ENCODE measurements at places on chromosomes 2 and 18. TPM values are rescaled to one million over a fixed set of nuclear protein-coding genes. Genes with fewer than 3 reads are reported as not detected.

Gene CYP27C1
- total RNA-seq, result not detected

- DNase-seq, result no peak
Observed at GRCh38 chr2:46382331-46383112, 85.3 kb downstream of the EPAS1 start.

GRCh38 chr2:120526047-120526562 is 180.2 kb downstream of the INHBB start:
- no peak for DNase-seq

Gene CDK15
- 1.5 TPM for total RNA-seq

GRCh38 chr2:28048341-28048740 is 157.8 kb downstream of the BABAM2 start:
- no peak for DNase-seq

DNA sequence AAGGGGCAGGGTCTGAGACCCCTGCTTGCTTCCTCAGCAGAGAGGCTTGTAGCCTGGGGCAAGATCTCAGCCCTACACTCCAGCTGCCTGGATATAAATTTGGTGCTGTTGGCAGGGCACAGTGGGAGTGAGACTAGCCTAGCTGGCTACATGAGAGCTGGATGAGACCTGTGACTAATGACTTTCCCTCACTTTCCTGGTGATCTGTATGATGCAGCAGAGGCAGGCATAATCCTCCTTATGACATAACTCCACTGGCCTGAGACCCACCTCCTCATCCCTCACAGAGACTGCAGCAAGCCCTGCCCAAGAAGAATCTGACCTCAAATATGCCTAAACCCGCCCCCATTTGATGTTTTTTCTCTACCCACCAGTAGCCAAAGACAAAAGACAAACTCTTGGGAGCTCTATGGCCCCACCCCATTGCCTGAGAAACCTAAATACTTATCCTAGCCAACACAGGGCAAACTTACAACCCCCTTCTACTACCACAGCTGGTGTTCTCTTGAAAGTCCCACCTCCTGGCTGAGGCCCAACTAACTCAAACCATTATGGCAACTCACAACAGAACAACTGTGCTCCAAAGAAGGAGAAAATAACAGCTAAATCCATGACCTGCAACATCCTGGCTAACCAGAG is 102.7 kb downstream of the NR4A2 start:
- DNase-seq, result no peak

- DNase-seq, result no peak
Observed at GRCh38 chr2:38074058-38074763, 1.7 kb downstream of the CYP1B1 start.

GRCh38 chr2:1866402-1867111 is 122.2 kb upstream of the PXDN start:
- no peak for DNase-seq

DNA sequence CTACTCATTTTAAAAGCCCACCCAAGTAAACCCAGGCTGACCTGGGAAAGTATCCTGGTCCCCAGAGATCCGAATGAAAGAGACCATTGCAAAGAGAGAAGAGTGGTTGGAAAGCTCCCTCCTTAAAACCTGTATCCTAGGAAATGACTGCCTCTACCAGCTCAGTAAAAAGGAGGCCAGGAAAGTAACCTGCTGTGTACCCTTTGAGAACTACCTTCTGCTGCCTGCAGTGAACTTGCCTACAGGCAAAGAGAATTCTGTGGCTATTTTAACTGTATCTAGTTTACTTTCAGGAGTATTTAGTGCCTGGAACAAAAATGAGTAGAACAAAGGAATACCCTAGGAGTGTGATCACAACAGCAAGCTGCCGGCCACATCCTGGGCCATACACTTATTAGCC is 641.7 kb upstream of the NRXN1 start:
- DNase-seq, result no peak

DNA sequence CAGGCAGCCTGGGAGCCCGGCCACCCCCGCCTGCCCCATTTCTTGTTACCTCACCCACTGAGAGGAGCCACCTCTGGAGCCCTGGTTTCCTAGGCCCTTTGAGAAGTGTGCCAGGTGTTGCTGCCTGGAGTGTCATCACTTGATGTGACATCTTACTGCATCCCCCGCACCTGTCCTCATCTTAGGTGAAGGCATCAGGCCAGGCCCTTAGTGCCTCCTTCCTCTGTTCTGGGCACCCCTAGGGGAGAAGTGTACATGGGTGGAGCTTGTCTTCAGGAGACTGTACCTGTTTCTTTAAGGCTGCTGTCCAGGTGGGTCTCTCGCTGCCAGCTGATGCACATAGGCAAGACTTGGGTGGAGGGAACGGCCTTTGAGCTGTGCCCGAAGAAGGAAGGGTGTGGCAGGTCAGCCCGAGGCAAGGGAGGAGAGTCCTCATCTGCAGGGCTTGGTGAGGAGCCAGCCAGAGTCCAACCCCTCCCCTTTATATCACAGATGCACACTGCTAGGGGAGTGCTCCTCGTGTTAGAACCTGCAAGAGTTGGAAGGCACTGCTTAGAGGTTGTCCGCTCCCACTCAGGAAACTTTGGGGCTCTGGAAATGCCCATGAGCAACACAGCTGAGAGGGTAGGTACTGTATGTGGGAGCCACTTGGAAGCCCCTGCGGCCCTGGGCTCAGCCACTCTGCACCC is 45.9 kb downstream of the NCK2 start:
- no peak for DNase-seq

Gene TUBA3D
- total RNA-seq, result not detected
